K562 (cell line): ENCODE measurements at places on chromosomes 3 and 15.

GRCh38 chr15:83435202-83435601 lies 11.9 kb upstream of the SH3GL3 start:
- DNase-seq, result no peak
- H3K4me1 ChIP-seq, result no peaks in the 10 kb centered on the region
- H3K36me3 ChIP-seq, result no peaks in the 10 kb centered on the region
- no peak overlapping the region for H3K4me3 ChIP-seq
- H3K27me3 ChIP-seq, result no peaks in the 10 kb centered on the region

- H3K27me3 ChIP-seq, result peaks cover 28% of the 10 kb centered on the region
- no peak for DNase-seq
- peaks cover 33% of the 10 kb centered on the region for H3K4me1 ChIP-seq
- peak overlapping the region; percentile 81; the same call in 1 of the 2 replicates for H3K4me3 ChIP-seq
- no peak overlapping the region for H3K27ac ChIP-seq
- H3K36me3 ChIP-seq, result peaks cover 8% of the 10 kb centered on the region; the same call in 1 of the 3 replicates
These were observed 655 bp upstream of the TSPAN3 start for GRCh38 chr15:77071305-77072223.

DNA sequence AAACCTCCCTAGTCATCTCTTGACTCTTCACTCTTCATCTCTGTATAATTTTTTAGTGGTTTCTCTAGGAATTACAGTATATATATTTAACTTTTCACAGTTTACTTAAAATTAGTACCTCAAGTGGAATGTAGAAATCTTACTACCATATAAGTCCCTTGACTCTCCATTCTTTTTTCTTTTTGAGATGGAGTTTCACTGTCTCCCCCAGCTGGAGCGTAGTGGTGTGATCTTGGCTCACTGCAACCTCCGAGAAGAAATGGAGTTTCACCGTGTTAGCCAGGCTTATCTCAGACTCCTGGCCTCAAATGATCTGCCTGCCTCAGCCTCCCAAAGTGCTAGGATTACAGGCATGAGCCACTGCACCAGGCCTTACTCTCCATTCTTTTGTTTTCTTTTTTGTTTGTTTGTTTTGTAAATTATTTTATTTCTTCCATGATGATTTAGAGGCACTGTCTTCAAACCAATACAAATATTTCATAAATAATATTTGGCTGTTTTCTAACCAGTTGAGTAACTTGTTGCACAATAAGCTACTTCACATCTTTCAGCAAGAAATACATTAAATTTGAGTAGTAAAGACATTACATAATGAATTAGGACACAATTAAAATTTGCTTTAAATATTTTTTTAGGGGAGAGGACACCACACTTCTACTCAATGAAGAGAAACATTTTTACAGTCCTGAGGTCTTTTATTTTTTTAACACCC lies 144.8 kb downstream of the RBPMS2 start:
- H3K27ac ChIP-seq, result peak overlapping the region; percentile 19; the same call in 1 of the 3 replicates
- H3K4me3 ChIP-seq, result no peak overlapping the region

- no peaks in the 10 kb centered on the region for H3K4me1 ChIP-seq
- DNase-seq, result no peak
- H3K36me3 ChIP-seq, result no peaks in the 10 kb centered on the region
- no peaks in the 10 kb centered on the region for H3K27me3 ChIP-seq
These were observed 441.3 kb downstream of the TBL1XR1 start for GRCh38 chr3:176755977-176756376.

- H3K36me3 ChIP-seq, result no peaks in the 10 kb centered on the region
- DNase-seq, result no peak
- H3K4me1 ChIP-seq, result no peaks in the 10 kb centered on the region
- H3K4me3 ChIP-seq, result no peak overlapping the region
- no peaks in the 10 kb centered on the region for H3K27me3 ChIP-seq
These were observed 114.5 kb downstream of the RARB start for GRCh38 chr3:25542492-25543039.

DNA sequence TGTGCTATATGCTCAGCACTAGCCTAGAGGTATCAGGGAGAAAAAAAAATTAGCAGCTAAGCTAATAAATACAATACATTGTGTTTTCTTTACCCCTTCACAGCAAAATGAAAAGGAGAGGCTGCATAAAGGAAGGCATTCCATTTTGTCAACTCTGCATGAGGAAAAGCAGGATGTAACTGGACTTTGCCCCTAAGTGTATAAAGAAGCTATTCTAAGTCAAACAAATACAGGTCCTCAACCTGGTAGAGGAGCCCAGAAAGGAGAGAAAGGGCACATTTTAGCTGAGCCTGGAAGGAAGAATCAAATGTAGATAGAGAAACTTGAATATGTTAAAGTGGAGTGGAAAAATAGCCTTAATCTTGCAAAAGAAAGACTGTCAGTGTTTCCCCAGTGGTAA lies 89.0 kb upstream of the SPRED1 start:
- H3K27me3 ChIP-seq, result no peaks in the 10 kb centered on the region
- no peak for DNase-seq
- H3K36me3 ChIP-seq, result no peaks in the 10 kb centered on the region
- H3K4me1 ChIP-seq, result no peaks in the 10 kb centered on the region
- no peak overlapping the region for H3K4me3 ChIP-seq

GRCh38 chr3:8482960-8483665 lies 18.5 kb upstream of the LMCD1 start:
- no peak overlapping the region for H3K27ac ChIP-seq
- no peak overlapping the region for H3K4me3 ChIP-seq
- no peak for DNase-seq
- no peaks in the 10 kb centered on the region for H3K36me3 ChIP-seq
- no peaks in the 10 kb centered on the region for H3K27me3 ChIP-seq

DNA sequence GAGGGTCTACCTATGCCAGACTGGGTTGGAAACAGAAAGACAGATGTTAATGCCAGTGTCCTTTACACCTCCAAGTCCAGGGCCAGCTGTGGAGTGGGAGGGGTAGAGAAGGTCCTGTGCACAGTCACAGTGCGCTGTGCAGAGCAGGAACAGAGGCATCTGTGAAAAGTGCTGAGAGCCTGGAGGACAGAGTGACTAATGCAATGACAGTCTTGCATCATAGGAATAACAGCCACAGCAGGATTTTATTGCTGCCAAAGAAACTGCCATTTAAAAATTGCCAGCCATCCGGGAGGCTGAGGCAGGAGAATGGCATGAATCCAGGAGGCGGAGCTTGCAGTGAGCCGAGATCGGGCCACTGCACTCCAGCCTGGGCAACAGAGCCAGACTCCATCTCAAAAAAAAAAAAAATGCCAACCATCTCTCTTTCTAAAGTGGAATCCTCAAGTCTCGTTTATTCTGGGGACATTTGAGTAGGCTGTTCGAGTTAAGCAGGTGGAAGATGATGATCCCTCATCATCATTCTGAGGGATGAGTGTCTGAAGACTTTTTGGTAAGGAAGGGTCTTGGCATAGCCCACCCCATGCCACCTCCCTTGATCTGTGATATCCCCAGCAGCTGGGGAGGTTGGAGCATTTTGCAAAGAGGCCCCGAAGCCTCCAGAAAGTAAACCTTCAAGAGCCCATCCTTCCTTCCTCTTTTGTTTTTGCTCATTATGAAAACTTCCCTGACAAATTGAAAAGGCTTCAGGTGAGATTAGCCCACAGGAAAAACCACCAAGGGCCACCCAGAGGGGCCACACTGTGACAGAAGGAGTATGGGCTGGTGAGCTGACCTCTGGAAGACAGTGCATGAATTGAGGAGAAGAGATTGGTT lies 7.7 kb downstream of the CCR2 start:
- H3K27me3 ChIP-seq, result peaks cover 52% of the 10 kb centered on the region
- H3K27ac ChIP-seq, result no peak overlapping the region
- no peaks in the 10 kb centered on the region for H3K36me3 ChIP-seq
- no peak for DNase-seq
- H3K4me3 ChIP-seq, result no peak overlapping the region
- no peaks in the 10 kb centered on the region for H3K4me1 ChIP-seq

DNA sequence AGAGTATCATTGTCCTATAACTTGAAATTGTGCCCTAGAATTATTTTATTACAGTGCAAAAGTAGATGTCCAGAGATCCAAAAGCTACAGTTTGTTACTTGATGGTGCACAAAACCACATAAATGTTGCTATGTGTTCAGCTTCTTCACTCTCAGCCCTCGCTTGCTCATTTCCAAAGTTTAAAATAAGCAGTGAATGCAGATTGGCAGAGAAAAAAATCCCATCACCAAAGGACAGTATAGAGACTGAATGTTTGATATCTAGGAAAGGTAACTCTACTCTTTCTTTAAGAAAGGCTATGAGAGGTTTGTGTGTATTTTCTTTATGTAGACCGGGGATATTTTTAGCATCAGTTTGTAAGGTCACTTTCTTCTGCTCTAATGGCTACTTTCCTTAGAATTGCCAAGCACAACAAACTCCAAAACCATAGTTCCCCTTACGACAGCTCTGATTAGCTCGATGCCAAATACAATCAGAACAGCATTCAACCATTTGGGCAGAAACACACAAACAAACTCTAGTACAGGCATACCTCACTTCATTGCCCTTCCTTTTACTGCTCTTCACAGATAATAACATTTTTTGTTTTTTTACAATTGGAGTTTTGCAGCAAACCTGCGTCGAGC lies 164.1 kb upstream of the CCDC54 start:
- H3K4me1 ChIP-seq, result no peaks in the 10 kb centered on the region
- H3K4me3 ChIP-seq, result no peak overlapping the region
- no peaks in the 10 kb centered on the region for H3K36me3 ChIP-seq
- no peak overlapping the region for H3K27ac ChIP-seq
- H3K27me3 ChIP-seq, result no peaks in the 10 kb centered on the region

- no peaks in the 10 kb centered on the region for H3K4me1 ChIP-seq
- H3K36me3 ChIP-seq, result no peaks in the 10 kb centered on the region
- no peak overlapping the region for H3K4me3 ChIP-seq
- H3K27ac ChIP-seq, result no peak overlapping the region
These were observed 29.7 kb downstream of the GABRR3 start for GRCh38 chr3:98005438-98005837.

- no peak overlapping the region for H3K4me3 ChIP-seq
- H3K27ac ChIP-seq, result no peak overlapping the region
- H3K4me1 ChIP-seq, result no peaks in the 10 kb centered on the region
- DNase-seq, result no peak
- H3K27me3 ChIP-seq, result no peaks in the 10 kb centered on the region; the same call in 2 of the 3 replicates
These were observed 23.2 kb downstream of the SEMA5B start for GRCh38 chr3:123004201-123004918.

- H3K4me3 ChIP-seq, result no peak overlapping the region
- H3K4me1 ChIP-seq, result no peaks in the 10 kb centered on the region
- H3K27me3 ChIP-seq, result no peaks in the 10 kb centered on the region
- H3K27ac ChIP-seq, result no peak overlapping the region
- no peaks in the 10 kb centered on the region for H3K36me3 ChIP-seq
These were observed 404.1 kb downstream of the EPHB1 start for GRCh38 chr3:135199137-135199536.

- peaks cover 46% of the 10 kb centered on the region; the same call in 2 of the 3 replicates for H3K36me3 ChIP-seq
- no peaks in the 10 kb centered on the region for H3K27me3 ChIP-seq
- DNase-seq, result no peak
- peak overlapping the region; percentile 94 for H3K27ac ChIP-seq
- peak overlapping the region; percentile 81 for H3K4me3 ChIP-seq
These were observed 389 bp downstream of the APEH start for GRCh38 chr3:49674497-49674983.

- no peaks in the 10 kb centered on the region for H3K27me3 ChIP-seq
- no peak for DNase-seq
- no peak overlapping the region for H3K4me3 ChIP-seq
- H3K4me1 ChIP-seq, result no peaks in the 10 kb centered on the region
These were observed 502.5 kb upstream of the NAALADL2 start for GRCh38 chr3:174356596-174356995.

DNA sequence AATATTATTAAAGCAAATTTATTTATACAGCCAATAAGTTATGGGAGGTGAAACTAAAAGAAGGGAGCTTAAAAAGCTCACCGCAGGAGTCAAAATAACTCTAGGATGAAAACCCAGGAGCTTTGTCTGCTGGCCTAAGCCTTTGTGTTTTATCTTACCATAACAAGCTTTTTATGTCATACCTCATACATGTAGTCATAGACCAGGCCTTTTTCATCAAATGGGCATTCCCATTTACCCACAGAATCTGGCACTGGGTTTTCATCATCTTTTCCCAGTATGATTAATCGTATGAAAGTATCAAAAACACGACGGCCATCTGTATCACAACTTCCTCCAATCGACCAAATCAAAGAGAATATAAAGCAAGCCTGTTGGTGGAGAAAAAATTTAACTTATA lies 122.8 kb downstream of the DNAH12 start:
- H3K4me3 ChIP-seq, result no peak overlapping the region
- no peaks in the 10 kb centered on the region for H3K27me3 ChIP-seq
- DNase-seq, result no peak
- no peak overlapping the region for H3K27ac ChIP-seq

GRCh38 chr3:35969406-35969805 lies 330.1 kb downstream of the ARPP21 start:
- H3K4me3 ChIP-seq, result no peak overlapping the region
- no peak overlapping the region for H3K27ac ChIP-seq
- no peaks in the 10 kb centered on the region for H3K36me3 ChIP-seq
- no peaks in the 10 kb centered on the region for H3K27me3 ChIP-seq

GRCh38 chr15:35925275-35926006 lies 379.5 kb upstream of the DPH6 start:
- no peak for DNase-seq
- no peak overlapping the region for H3K4me3 ChIP-seq
- H3K36me3 ChIP-seq, result no peaks in the 10 kb centered on the region
- H3K27ac ChIP-seq, result no peak overlapping the region
- H3K4me1 ChIP-seq, result no peaks in the 10 kb centered on the region

DNA sequence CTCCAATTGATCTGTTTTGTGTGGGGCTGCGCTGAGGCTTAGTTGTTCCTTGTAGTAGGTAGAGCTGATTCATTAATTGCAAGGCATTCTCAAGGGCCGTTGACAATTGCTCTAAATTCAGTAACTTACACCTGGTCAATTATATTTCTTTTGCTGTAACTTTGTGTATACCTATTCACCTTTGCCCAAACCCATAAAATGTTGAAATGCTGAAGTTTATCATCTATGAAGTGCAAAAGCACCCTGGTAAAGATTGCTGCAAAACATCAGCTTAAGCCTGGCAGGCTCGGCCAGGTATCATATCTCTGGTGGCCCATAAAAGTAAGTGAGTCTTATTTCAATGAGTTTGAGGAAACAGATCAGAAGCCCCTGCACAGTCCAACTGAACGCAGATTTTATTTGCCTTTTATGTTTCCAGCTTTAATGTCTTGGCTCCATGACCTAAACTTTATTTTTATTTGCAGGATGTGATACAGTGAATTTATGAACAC lies 203.6 kb upstream of the SLCO3A1 start:
- H3K36me3 ChIP-seq, result no peaks in the 10 kb centered on the region
- no peaks in the 10 kb centered on the region for H3K27me3 ChIP-seq
- H3K4me1 ChIP-seq, result no peaks in the 10 kb centered on the region
- H3K27ac ChIP-seq, result no peak overlapping the region

GRCh38 chr15:61449186-61449702 lies 220.1 kb upstream of the RORA start:
- H3K4me3 ChIP-seq, result no peak overlapping the region
- no peaks in the 10 kb centered on the region for H3K36me3 ChIP-seq
- no peak overlapping the region for H3K27ac ChIP-seq
- DNase-seq, result no peak

DNA sequence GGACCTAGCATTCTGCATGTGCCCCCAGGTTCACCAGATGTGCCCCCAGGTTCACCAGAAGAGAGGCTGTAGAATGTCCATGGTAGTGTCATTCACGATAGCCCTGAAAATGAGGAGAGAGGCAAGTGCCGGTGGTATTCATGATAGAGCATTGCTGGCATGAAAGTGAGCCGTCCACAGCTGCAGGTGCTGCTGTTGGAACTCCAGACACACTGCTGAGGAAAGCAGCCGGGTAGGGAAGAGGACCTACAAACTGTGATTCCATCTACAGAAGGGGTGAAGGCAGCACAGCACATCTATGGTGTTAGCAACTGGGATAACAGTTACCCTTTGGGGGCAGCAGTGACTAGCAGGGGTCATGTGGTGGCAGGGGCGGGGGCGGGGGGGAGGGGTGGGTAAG lies 125.0 kb upstream of the PLXNA1 start:
- peaks cover 3% of the 10 kb centered on the region for H3K4me1 ChIP-seq
- H3K27me3 ChIP-seq, result no peaks in the 10 kb centered on the region
- H3K36me3 ChIP-seq, result no peaks in the 10 kb centered on the region
- H3K4me3 ChIP-seq, result no peak overlapping the region
